ENCODE measurements at places on chromosomes 16 and 17.

DNA sequence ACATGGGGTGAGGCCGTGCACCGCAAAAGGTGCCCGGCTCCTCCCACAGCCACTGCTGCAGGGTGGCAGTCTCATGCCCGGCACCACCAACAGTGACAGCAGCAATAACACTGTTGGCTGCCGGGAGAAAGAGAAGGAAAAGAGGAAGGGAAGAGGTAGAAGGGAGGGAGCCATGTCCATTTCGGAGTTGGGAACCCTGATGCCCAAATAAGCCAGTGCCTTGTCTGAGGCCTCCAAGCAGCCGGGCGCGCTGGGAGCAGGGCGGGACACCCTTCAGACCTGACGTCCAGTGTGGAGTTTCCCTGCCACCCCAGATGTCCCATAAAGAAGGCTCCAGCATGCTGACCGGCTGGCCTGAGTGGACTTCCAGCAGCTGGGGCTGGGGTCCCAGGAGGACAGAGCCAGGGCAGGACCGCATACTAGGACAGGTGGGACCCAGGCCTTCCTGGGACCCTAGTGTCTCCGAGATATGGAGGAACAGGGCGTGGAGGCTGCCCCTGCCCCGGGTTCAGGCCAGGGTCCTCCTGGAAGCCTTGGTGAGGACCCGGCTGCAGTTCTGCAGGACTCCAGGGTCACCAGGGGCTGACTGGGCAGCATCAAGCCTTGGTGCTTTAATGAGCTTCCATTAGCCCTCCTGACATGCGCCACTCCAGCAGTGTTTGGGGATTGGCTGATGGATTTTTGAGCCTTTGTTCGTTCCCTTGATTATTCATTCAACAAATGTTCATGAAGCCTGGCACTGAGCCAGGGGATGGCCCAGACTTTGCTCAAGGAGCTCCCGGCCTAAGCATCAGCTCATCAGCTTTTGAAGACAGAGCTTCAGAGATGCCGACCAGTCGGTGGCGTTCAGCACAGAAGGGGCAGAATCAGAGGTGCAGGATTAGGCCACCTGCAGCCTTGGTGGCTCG, 223.6 kb upstream of the CIBAR2 start:
- DNase-seq = peak; percentile 27

GRCh38 chr16:67666032-67666551, 458 bp downstream of the ENKD1 start:
- DNase-seq = no peak

DNA sequence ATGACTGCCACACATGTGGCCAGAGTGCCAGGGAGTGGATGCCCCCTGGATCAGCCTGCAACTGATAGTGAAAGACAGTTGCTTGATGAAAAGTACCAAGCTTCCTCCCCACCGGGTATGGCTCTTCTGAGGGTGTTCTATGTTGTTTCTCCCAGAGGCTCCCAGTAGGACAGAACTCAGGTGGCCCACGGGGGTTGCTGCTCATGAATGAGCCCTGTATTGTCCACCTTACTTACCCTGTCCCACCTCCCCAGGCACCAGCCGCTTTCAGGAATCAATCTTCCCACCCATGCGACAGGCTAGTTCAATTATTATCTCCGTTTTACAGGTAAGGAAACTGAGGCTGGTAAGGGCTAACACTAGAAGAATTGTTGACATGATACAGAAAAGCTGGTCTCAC, 34.9 kb upstream of the RGS9 start:
- no peak for DNase-seq

- DNase-seq = no peak
These were observed 40.0 kb downstream of the FAM20A start for GRCh38 chr17:68560966-68561720.

GRCh38 chr17:68771867-68772515, 170.8 kb upstream of the FAM20A start:
- DNase-seq = no peak

- DNase-seq = no peak
These were observed 1.2 kb downstream of the MYH11 start for GRCh38 chr16:15855704-15856003.

DNA sequence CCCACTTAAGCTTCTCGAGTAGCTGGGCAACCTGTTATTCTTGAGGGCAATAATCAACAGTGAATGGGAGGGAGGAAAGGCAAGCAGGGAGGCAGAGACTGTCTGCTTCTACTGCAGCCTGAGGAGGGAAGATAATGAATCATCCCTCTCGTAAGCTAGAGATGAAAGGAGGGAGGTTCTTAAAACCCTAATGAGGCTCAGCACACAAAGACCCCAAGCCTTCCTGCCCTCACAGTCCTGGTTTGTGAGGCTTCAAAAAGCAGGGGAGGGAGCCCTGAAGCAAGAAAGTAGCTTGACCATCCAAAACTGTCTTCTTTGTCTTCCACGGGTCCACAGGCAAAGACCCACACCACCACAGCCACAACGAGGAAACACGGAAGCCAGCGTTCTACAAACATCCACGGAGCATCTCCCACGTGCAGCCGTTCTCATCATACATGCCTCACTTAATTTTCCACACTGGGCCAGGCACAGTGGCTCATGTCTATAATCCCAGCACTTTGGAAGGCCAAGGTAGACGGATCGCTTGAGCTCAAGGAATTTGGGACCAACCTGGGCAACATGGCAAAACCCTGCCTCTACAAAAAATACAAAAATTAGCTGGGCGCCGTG, 1.8 kb downstream of the PIK3R5 start:
- DNase-seq = no peak

GRCh38 chr17:62971853-62972252, 5.8 kb downstream of the TANC2 start:
- no peak for DNase-seq

- DNase-seq = no peak
These were observed 5.4 kb upstream of the NHERF1 start for GRCh38 chr17:74742978-74743545.

- no peak for DNase-seq
These were observed 26.7 kb upstream of the JPT2 start for GRCh38 chr16:1651094-1651973.

GRCh38 chr17:39612291-39612894, 4.7 kb upstream of the NEUROD2 start:
- no peak for DNase-seq

- DNase-seq = no peak
These were observed 53.7 kb upstream of the WSB1 start for GRCh38 chr17:27240086-27240801.

DNA sequence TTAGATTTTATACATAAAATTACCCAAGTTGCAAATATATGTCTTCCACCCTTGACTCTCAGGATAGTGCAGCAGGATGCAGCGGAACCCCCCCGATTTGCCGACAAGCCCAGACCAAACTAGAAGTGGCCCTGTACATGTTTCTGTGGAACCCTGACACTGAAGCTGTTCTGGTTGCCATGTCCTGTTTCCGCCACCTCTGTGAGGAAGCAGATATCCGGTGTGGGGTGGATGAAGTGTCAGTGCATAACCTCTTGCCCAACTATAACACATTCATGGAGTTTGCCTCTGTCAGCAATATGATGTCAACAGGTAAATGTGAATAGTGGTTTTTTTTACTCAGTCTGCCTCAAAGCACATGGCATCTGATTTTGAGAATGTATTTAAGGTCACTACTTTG, 70.7 kb downstream of the OMG start:
- no peak for DNase-seq

GRCh38 chr17:614653-615546, 99.7 kb downstream of the VPS53 start:
- no peak for DNase-seq

DNA sequence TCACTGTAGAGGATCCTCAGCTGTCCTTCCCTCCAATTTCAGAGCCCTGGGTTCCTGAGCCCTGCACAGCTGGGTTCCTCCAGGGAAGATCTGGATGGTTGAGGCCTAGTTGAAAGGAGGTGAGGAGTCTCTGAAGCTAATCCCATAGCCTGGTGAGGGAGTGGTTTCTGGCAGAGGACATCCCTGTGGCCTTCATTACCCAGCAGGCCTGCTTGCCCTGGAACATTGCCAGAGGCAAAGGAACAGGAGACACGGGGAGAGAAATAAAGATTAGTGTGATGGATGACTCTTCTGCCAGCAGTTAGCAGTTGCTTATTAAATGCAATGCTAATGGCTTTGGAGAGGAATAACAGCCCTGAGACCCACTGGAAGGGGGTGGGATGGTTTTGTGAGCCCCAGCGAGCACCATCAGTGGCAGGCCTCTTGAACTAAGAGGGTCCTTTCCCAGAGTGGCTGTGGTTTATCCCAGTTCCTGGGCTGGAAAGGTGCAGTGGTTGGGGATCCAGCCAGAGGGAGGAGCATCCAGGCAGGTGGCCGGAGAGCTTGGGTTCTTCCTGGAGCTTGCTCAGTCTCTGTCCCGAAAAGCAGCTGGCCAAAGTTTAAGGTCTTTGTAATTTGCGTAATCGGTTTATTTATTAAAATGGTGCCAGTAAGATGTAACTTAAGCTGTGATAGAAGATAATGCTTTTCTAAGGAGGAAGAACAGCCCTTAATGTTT, 209.7 kb downstream of the CCDC182 start:
- DNase-seq = no peak

DNA sequence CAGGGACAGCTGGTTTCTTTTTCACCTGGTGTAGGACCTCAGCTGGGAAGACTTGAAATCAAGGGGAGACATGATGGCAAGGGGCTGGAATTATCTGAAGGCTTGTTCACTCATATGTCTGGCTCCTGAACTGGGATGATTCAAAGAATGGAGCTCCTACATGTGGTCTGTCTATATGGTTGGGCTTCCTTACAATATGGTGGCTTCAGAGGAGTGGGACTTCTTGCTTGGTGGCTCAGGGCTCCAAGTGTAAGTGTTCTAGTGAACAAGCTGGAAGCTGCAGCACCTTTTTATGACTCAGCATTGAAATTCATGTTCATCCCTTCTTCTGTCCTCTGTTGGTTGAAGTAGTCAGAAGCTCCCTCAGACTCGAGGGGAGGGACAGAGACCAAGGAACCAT, 127.9 kb downstream of the MSI2 start:
- no peak for DNase-seq

DNA sequence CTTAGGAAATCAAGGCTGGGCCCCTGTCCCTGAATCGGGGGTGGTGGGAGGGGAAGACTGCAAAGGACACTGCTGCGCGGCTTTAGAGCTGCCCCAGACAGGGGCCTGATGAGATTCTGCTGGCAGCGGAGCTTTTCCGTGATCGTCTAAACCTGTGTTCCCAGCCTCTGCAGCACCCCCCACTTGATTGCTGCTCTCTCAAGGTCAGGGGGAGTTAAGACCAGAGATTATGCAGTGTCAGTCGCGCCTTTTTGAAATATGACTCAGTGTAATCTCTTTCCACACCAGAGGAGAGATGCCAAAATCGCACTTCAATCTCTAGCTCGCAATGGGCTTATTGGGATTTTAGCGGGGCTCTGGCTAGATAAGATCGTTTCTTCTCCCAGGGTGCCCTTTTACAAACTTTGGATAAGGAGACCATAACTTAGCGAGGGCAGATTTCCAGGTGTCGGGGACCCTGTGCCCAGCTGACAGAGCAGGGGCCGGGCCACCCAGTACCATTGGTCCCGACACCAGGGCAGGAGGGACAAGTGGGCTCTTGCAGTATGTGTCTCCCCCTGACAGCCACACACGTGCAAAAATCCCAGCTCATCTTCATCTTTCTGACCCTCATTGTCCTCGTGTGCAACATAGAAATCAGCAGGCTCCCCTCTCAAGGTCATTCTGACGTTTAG, 87.0 kb downstream of the IRX3 start:
- DNase-seq = no peak

DNA sequence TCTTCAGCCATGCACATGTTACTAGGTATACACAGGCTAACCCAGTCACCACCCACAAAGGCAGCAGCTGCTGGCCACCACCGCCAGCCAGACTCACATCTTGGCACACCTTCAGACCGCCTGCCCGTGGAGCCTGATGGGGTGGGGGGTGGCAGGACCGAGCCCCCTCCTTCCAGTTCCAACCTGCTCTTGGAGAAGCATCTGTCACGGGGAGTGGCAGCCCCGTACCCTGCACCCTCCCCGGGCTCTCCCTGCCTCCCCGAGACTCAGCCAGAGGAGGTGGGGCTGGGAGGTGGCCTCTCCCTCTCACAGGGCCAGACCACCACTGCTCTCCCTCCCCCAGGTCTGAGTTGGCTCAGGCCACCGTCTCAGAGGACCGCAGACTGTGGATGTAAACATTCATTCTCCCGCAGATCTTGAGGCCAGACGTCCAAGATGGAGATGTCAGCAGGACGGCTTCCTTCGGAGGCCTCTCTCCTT, 11.3 kb upstream of the RBFOX3 start:
- DNase-seq = no peak

Data from non-pigmented ciliary epithelial cell (primary cell).